Metanephros (tissue), 2 donors: ENCODE measurements at places on chromosomes 6 and 20. TPM values are rescaled to one million over a fixed set of nuclear protein-coding genes. Genes with fewer than 3 reads are reported as not detected.

Gene PDYN
- 0.12 TPM for total RNA-seq

Gene TGM2
- total RNA-seq = 57.3 TPM

Gene SPATA25
- total RNA-seq = 4.7 TPM

Gene KIF6
- 2.2 TPM for total RNA-seq

Gene CAGE1
- total RNA-seq = not detected

Gene MAFB
- 47.9 TPM for total RNA-seq

Gene COL9A1
- 9.9 TPM for total RNA-seq

Gene RAD21L1
- total RNA-seq = not detected

Gene CLPSL1
- total RNA-seq = not detected

Gene VGLL2
- total RNA-seq = 3.4 TPM

Gene RNF182
- total RNA-seq = 1.4 TPM

Gene CEP43
- 27.3 TPM for total RNA-seq

Gene VARS2
- total RNA-seq = 26.7 TPM

Gene GHRH
- total RNA-seq = not detected

Gene OR2B2
- not detected for total RNA-seq

Gene BMP5
- 4.9 TPM for total RNA-seq

Gene SLC22A16
- total RNA-seq = 1.2 TPM

Gene COL19A1
- 4.5 TPM for total RNA-seq

Gene ARMH2
- not detected for total RNA-seq

Gene CALHM5
- total RNA-seq = 2.2 TPM

Gene OR2B6
- 0.23 TPM for total RNA-seq
